ENCODE measurements at places on chromosomes 6 and 20. TPM values are rescaled to one million over a fixed set of nuclear protein-coding genes. Genes with fewer than 3 reads are reported as not detected.

The TRERF1 gene
- not detected for total RNA-seq

The C6orf163 gene
- total RNA-seq: 0.79 TPM

DNA sequence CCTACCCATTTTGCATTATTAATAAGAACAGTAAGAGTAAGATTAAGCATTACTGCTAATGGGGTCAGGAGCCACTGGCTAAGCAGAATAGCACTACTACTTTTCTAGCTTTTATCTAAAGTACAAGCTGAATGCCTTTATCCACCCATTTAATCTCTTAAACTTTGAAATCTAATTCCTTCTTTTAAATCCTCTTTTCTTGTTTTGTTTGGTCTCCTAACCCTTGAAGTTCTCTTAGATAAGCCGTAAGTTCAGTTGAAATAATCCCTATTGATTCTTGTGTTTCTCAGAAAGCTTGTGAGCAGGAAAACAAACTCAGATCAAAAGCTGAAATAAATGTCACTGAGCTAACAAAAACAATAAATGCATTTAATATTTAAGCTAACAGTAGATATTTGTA lies 380.2 kb downstream of the TBC1D32 start:
- DNase-seq: no peak

DNA sequence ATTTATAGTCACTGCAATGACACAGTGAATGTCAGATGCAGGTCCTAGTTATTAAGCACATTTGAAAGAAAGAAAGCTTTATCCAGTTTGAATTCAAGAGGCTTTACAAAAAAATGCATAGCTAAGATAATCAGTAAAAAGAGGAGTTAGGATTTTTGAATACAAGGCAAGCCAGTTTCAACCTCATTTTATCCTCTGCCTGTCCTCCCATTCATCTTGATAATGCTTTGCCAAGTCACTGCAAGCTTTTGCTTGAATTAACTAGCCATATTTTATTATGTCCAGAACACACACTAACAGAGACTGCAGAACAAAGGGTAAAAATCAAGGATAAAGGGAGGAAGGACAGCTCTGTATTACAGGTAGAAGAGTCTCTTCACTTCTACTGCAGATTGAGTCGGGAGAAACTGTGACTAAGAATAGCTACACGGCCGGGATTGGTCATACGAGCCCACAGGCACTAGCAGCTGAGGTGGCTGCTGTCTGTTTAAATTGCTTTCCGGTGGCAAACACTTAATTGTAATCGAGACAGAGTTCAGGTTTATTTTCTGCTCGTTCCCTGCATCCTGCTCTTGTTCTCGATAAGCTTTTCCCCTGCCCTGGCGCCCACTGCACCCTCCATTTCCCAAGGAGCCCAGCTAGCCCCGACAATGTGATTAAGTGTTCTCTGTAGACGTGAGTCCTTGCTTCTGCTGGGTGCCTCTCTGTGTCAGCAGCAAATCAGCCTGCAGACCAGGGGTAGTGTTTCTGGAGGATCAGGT lies 30.5 kb upstream of the AKAP12 start:
- DNase-seq: peak; percentile 27

GRCh38 chr6:680666-681340 lies 12.1 kb downstream of the EXOC2 start:
- DNase-seq: no peak

DNA sequence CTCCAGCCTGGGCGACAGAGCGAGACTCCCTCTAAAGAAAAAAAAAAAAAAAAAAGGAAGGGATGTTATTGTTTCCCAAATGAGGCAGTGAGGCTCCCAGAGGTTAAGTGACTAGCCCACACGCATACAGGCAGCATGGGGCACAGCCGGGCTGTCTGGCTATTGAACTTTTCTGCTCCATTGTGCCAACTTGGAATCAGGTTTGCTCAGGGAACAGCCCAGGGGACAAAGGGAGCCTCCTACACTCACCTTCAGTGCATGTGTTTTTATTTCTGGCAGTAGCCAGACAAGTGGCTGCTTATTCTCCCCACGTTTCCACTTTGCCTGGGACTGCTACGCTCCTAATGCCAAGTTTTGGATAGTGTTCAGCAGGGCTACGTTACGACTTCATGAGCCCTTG lies 10.7 kb downstream of the ETV7 start:
- DNase-seq: no peak

The RAD21L1 gene
- not detected for total RNA-seq

GRCh38 chr6:30213667-30213956 lies 406 bp upstream of the TRIM26 start:
- DNase-seq: no peak

GRCh38 chr20:61437280-61438206 lies 185.5 kb downstream of the CDH4 start:
- DNase-seq: no peak

The BPIFB4 gene
- not detected for total RNA-seq

DNA sequence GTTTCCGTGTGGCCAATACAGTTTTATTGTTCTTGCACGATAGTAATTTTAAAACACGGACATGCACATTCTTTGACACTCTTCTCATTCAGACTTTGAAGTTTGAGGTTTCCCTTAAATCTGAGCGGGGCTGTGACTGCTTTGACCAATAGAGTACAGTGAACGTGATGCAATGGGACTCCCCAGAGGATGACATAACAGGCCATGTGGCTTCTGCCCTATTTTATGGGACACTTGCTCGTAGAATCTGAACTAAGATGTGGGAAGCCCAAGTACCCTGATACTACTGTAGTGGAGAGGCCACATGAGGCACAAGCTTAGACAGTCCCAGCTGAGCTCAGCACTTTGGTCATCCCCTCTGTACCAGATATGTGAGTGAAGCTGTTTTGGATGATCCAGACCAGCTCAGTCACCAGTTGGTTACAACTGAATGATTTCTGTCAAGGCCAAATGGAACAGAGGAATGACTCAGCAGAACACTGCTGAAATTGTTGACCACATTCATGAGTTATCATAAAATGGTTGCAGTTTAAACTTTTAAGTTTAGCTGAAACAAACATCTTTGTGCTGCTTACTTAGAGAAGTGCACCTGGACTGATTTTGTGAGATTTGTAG lies 279.4 kb downstream of the RFPL4B start:
- DNase-seq: peak; percentile 25

DNA sequence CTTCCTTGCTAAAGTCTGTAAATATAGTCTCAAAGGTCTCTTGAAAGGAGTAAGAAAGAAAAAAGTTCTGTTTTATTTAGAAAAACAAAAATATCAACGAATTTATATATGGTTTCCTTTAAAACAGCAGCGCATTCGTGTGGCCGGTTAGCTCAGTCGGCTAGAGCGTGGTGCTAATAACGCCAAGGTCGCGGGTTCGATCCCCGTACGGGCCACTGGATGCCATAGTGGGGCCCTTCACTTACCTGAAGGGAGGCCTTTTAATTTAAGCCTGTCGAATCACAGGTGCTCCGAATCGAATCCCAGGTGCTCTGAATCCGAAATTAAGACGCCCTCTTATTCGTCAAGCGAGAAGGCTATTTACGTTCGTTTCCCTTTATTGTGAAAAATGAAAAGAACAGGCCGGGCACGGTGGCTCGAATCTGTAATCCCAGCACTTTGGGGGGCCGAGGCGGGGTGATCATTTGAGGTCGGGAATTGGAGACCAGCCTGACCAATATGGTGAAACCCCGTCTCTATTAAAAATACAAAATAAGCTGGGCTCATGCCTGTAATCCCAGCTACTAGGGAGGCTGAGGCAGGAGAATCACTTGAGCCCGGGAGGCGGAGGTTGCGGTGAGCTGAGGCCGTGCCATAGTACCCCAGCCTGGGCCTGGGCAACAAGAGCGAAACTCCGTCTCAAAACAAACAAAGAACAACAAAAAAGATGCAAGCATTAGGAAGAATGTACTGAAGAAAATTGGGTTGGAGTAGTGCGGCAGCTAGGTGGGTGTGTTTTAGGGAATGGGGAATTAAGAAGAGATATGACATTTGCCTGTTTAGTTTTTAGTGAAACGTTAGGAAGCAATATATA lies 195.8 kb upstream of the ZNF184 start:
- peak; percentile 55 for DNase-seq

- peak; percentile 21 for DNase-seq
Measured at GRCh38 chr20:59455402-59456341, 148.7 kb upstream of the PHACTR3 start.

The SOX18 gene
- total RNA-seq: 29.6 TPM

DNA sequence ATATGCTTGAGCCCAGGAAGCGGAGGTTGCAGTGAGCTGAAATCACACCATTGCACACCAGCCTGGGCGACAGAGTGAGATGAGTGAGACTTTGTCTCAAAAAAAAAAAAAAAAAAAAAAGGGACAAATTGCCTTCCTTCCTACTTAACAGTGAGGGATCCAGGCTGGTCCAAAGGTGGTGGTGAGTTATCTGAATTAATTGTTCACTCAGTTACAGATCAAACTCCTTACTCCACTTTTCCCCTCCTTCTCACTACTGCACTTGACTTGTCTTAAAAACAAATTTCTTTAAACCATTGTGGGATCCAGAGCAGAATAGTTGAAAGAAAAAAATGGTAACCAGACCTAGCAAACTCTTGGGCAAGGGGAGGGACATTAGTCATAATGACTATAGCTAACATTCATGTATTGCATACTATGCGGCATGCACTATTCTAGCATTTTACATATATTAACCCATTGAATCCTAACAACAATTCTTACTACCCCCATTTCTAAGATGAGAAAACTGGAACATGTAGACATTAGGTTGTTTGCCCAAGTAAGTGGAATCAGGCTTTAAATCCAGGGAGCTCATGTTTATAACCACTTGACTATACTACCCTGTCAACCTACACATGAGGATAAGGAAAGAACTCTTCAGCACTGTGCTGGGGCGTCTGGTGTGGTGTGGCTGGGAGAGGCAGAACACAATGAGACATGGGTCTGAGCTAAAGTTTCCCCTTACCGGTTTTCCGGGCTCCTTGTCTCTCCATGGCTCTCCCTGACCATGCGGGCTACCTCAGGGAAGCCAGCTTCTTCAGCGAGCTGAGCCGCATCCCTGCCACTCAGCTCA lies 1.5 kb downstream of the GPANK1 start:
- DNase-seq: no peak

The SLC17A1 gene
- not detected for total RNA-seq

DNA sequence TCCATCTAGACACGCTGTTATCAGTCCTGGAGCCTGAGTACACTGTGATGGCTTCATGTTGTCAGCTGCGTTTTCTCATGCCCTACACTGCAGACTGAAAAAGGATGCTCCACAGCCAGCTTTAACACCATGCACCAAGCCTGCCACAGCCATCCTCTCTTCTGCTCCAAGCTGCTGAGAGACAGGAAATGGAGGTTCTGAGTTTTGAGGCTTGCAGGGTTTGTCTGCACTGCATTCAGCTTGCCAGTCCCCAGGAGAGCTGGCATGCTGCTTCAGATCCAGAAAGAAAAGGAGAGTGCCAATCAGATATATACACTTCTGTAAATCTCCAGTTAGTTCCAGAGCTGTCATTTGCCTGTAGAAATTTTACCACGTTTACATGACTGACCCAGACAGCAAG lies 550.7 kb upstream of the FLRT3 start:
- DNase-seq: no peak

The SPATS1 gene
- not detected for total RNA-seq

GRCh38 chr20:55456316-55456940 lies 548.9 kb downstream of the CBLN4 start:
- DNase-seq: no peak

The BNIP5 gene
- total RNA-seq: not detected

DNA sequence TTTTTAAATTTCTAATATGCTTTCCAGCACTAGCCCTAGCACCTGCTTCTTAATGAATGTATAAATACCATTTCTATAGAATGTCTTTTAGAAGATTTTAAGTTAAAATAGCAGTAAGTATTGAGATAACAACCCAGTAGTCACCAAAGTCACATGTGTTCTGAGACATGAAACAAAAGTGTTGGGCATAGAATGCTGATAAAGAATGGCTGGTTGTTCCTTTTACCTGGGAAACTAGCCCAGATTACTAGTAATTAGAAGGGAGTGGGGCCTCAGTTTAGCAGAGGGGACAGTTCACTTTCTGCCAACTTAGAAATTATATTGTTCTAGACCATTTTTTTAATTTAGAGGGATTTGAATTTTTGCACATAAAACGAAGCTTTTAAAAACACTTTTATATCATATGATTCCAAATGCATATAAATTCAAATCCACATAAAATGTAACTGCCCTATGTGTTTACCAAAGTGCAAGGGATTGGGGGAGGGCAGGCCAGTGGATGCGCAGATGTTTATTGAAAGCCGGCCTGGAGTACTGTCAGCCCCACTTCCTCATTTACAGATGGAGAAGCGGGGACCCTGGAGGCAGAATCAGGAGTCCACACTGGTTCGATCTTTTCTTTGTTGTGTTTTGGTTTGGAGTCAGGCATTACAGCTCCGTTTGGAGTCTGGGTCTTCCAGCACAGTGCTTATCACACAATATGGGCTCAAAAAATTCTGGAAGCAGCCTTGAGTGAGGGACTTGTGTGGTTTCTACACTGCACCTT lies 139.8 kb downstream of the ZDHHC14 start:
- no peak for DNase-seq

The FAM162B gene
- 5.2 TPM for total RNA-seq

- DNase-seq: no peak
Measured at GRCh38 chr20:36405255-36405654, 99.1 kb downstream of the DLGAP4 start.

The HCK gene
- not detected for total RNA-seq

The CITED2 gene
- 15.9 TPM for total RNA-seq

DNA sequence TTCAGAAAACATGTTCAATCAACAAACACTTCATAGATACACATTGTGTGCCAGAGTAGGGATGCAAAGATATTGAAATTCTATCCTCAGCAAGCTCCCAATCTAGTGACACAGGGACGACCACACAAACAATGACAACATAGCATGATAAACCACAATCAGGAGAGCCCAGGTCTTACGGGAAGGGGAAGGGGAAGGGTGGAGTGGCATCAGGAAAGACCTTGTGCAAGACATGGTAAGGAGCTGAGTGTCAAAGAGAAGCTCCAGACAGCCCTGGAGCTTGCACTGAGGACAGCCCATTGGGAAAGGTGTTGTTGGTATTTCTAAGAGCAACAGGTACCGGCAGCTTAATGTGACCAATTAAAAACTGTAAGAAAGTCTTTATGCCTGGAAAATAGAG lies 103.6 kb downstream of the PDE7B start:
- no peak for DNase-seq

DNA sequence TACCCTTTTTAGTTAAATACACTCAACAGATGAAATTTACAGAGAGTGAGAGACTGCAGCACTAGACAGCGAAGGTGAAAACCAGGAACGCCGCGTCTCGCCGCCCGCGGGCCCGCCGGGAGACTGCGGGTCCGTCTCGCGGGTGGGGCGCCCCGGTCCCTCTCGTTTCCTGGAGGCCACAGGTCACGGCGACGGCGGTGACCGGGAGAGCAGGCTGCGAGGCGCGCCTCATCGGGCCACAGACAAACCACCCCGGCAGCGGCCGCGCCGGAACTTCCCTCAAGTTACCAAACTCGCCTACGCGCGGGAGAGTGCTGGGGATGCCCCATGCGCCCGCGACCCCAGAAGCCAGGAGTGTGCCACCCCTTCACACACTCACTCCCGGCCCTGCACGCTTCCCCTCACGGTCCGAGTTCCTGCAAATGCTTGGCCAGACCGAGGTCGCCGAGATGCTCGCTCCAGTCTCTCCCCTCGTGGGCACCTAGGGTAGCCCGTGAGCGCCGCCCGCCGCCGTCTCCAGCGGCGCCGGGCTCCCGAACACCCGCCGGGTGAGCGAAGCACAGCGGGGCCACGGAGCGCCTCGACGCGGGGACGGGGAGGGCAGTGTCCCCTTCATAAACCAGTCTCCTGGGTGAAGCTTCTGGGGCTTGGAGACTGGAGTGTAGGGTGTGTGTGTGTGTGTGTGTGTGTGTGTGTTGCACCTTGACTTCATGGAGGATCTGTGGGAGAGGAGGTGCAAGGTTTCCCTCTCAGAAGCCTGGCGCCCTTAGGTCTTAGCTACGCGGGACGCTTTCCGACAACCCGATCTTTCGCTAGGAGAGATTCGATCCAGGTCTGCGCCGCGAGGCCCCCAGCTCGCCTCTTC lies 1.4 kb downstream of the BACH2 start:
- peak; percentile 36 for DNase-seq

Data from lung microvascular endothelial cell (primary cell).